Activated T-helper 9 cell treated with anti-CD3 and anti-CD28 coated beads, Interleukin-2, amount 50 U/mL, for 16 hours (primary cell): ENCODE measurements at places on chromosomes 3 and 15.

- DNase-seq, result no peak
Measured at GRCh38 chr3:87413814-87414213, 137.4 kb upstream of the POU1F1 start.

GRCh38 chr3:100008081-100008698, 106.1 kb downstream of the FILIP1L start:
- DNase-seq, result no peak

- no peak for DNase-seq
Measured at GRCh38 chr3:41833628-41834027, 128.3 kb downstream of the ULK4 start.

DNA sequence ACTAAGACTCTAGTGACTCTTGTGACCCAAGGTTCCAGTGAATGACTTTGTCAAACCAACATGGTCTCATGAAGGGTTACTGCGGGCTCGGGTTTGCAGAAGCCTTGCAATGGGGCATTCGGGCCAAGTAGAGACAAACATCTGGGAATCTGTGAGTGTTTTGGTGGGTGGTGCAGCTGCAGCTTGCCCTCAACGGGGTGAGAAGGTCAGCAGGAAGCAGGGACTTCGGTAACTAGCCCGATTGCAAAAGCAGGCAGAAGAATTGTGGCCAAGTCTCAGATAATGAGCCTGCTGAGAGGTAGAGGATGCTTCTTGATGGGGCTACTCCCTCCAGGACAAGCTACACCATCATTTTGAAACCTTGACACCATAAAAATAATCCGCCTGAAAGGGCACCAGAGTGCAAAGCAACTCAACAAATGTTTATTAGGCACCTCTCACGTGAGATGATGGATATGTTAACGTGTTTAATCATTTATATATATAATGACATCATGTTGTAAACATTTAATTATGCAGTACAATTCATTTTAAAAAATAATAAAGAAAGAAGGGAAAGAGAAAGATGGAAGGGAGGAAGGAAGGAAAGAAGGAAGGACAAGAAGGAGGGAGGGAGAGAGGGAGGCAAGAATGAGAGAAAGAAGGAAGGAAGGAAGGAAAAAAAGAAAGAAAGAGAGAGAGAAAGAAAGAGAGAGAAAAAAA, 263.9 kb upstream of the IGF1R start:
- no peak for DNase-seq

GRCh38 chr3:19149368-19149767, 1.1 kb downstream of the KCNH8 start:
- no peak for DNase-seq

GRCh38 chr3:56769116-56769707, 32.5 kb downstream of the ARHGEF3 start:
- DNase-seq, result no peak

GRCh38 chr3:45537970-45538640, 56.4 kb upstream of the LIMD1 start:
- DNase-seq, result no peak

DNA sequence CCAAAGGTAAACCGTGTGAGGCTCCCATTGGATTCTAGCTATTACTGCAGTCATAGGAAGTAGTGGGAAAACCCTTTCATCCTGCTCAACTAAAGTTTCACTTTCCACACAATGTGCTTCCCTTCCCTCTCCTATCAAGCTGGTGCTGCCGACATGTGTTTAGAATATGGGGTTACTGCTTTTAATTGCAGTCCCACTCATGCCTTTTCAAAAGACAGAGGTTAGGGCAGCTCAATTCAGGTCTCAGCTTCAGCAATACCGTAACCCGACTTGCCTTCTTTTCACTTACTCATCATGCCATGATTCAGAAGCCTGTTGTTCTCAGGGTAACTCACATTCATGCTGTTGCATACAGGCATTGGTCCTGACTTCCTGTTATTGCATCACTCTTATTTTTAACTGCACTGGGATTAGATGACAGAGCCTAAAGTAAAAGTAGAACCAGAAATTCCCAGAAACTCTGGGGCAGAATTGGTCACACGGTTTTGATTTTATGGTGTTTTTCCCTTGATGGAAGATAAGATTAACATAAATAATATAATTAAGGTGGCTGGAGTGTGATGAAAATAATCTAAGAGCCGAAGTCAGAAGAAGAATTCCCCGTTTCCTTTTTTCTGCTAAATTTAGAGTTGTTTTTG, 45.7 kb downstream of the C2CD4B start:
- no peak for DNase-seq

DNA sequence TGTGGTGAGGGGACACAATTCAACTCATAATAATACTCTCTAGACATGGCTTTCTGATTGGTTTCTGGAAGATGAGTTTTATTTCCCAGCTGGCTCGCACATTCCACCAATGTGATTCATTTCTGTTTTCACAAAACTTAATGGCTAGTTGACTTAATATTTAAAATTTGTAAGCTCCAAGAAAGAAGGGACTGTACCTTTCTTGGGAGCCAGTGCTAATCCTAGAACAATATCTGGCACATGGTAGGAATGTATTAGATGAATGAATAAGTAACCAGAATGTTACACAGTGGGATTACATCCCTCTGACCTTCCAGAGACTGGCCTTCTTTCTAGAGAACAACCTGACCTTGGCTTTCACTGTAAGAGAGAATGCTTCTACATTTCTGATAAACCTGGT, 262.8 kb downstream of the RORA start:
- no peak for DNase-seq

DNA sequence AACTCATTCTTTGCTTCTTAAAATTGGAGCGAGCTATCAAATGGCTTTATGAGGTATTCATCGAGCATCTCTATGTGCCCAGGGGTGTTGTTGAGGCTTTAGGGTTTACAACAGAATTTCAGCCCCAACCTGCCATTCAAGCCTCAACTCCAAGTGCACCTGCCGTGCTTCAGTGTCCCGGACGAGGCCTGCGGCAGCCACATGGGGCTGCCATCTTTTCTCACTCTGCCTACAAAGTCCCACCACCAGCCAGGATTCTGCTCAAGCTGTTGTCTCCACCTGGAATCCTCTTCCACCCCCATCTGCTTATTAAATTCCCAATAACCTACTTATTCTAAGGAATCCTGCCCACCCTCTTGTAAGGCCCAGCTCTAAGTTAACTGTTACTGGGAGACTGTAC, 242.4 kb downstream of the OPA1 start:
- DNase-seq, result no peak

GRCh38 chr3:194928831-194929577, 243.3 kb downstream of the FAM43A start:
- DNase-seq, result no peak

DNA sequence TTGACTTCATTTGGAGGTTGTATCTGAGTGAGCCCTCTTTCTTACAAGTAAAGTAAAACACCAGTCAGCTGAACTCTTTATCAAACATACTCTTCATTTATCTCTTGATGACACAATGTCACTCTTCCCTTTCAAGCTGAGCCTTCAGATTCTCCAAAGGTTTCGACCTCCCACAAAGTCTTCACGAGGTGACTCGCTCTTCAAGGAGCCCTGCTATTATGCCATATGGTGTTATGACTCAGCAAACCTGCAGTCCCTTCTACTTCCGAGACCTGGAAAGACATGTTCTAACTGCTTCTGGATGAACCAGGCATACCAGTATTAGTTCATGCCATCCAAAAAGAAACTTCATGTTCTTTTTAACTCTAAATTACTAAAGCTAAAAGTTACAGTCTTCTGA, 23.1 kb downstream of the AADAC start:
- no peak for DNase-seq

- no peak for DNase-seq
Measured at GRCh38 chr3:84717894-84718293, 240.9 kb upstream of the CADM2 start.

GRCh38 chr3:127457094-127457475, 133.4 kb downstream of the TPRA1 start:
- no peak for DNase-seq

DNA sequence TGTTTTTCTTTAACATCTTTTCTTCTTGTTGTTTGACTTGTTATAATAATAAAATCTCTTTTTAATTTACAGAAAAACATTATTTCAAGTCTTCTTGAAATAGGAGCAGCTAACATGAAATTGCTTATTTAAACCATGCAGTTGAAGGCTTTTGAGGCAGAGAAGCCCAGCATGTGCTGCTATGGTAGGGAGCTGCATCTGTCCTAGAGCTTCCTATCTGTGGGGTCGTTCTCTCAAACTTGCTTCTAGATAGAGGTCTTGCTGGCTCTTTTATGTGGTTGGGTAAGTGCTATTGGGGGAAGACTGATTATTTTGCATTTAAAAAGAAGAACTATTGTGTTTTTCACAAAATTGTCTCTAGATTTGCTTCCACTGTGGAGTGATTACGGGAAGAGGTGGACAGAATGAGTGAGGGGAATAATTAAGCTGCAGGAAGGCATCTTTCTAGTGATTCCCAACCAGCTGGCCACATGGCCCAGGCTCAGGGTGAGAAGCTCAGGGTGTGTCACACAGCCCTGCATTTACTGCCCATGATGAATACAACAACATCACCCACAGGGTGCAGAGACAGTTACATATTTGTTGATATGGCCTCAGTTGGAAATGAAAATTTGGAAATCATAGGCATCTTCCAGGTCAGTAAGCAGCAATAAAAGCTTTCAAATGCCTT, 98.7 kb downstream of the CHST2 start:
- no peak for DNase-seq

GRCh38 chr15:72042054-72042453, 75.9 kb downstream of the MYO9A start:
- DNase-seq, result no peak

GRCh38 chr15:41416128-41416741, 660 bp upstream of the RTF1 start:
- DNase-seq, result no peak

DNA sequence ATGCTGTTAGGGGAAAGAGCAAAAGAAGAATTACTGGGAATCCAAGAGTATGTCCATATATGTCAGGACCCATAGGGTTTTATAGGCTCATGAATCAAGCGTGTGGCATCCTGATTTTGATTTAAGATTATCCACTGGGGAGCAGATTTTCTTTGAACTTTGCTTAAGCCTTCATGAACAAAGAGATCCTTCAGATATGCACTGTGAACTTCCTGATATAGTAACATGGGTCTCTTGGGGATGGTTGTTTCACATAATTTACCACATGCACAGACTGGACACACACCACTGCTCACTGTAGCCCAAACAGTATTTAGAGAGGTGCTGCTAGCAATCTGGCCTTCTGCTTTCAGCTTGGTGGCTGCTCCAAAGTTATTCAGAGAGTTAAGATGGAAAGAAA, 200.9 kb upstream of the ZPLD1 start:
- no peak for DNase-seq

DNA sequence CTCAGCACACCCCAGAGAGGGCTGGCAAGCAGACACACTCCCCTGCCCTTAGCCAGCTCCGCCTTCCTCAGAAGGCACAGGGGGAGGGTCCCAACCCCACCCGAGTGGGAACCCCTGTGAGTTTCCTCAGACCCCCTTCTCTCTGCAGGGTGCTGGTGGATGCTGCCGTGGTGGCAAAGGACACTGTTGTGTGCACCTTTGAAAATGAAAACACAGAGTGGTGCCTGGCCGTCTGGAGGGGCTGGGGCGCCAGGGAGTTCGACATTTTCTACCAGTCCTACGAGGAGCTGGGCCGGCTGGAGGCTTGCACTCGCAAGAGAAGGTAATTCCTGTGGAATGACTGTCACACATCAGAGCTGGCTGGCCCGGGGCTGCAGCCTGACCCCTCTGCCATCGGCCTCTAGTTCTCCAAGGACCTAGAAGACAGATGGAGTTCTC, 149.4 kb downstream of the LRRK1 start:
- no peak for DNase-seq

DNA sequence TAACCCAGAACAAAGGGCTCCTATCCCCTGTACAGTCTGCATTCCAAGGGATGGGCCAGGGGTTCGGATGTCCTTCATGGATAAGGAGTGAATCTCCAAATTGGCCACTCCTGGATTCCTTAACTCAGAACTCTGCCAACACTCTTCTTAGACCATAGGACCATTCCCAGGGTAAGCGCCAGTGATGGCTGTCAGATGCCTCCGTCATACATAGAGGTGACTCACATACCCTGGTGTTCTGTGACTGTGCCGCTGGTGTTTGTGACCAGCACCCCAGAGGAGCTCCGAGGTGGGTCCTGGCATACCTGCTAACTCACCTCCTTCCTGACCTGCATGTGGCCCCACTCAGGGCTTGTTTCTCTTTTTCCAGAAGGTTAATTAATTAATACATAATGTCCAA, 134.7 kb downstream of the KLF13 start:
- DNase-seq, result no peak

DNA sequence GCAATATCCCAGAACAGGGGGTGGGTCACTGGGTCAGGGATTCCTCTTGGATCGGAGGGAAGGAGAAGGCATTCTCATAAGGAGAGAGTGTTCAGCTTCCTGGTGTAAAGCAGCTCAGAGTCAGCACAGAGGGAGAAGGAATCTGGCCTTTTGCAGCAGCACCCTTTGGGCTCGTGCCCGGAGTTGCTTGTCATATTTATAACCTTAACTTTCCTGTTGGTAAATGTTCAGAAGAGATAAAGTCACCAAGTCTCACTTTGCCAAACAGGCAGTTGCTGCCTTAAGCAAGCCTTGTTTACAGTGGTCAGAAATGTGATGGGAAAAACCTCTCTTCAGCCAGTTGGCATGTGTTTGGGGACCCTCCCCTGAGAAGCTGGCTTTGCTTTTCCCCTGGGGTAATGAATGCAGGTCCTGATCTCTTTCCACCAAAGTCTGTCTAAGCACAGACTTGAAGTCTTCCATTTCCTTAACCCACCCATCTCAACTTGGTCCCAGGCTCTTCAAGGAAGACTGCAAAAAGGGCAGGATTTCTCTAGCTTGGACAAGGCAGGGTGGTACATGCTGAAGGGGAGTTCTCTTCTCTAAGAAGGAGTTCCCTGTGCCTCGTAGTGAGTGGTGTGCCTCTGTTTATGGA, 206.9 kb upstream of the BHLHE40 start:
- DNase-seq, result no peak

DNA sequence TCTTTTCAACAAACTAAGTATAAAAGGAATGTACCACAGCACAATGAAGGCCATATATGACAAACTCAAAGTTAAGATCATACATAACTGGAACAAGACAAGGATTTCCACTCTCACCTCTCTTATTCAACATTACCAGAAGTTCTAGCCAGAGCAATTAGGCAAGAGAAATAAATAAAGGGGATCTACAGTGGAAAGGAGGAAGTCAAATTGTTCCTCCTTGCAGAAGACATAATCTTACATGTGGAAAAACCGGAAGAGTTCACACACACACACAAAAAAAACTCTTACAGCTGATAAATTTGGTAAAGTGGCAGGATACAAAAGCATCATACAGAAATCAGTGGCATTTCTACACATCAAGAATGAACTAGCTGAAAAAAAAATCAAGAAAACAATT, 277.9 kb downstream of the MCTP2 start:
- no peak for DNase-seq

- DNase-seq, result no peak
Measured at GRCh38 chr15:66075947-66076346, 177.6 kb downstream of the MEGF11 start.

DNA sequence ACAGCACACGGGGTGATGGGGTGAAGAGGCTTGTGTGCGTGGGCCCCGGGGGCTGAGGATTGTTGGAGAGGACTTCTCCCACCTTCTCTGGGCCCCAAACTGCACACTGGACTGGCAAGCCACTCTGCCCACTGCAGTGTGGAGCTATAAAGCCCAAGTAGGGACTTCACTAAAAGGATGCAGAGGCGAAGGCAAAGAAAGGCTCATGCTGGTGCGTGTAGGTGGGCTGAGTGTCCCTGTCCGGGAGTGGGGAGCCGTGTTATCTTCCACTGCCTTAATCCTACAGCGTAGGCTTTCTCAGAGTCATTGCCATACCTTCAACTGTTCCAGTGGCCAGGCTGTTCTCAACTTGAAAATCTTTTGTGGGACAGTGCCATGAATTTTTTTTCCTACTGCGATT, 3.9 kb downstream of the PPARG start:
- no peak for DNase-seq
